Activated CD4-positive, alpha-beta T cell treated with anti-CD3 and anti-CD28 coated beads for 36 hours (primary cell): ENCODE measurements at places on chromosomes 16 and 17. TPM values are rescaled to one million over a fixed set of nuclear protein-coding genes. Genes with fewer than 3 reads are reported as not detected.
A peak's percentile ranks its signal among the peaks of the same experiment; 100 is the strongest.

DNA sequence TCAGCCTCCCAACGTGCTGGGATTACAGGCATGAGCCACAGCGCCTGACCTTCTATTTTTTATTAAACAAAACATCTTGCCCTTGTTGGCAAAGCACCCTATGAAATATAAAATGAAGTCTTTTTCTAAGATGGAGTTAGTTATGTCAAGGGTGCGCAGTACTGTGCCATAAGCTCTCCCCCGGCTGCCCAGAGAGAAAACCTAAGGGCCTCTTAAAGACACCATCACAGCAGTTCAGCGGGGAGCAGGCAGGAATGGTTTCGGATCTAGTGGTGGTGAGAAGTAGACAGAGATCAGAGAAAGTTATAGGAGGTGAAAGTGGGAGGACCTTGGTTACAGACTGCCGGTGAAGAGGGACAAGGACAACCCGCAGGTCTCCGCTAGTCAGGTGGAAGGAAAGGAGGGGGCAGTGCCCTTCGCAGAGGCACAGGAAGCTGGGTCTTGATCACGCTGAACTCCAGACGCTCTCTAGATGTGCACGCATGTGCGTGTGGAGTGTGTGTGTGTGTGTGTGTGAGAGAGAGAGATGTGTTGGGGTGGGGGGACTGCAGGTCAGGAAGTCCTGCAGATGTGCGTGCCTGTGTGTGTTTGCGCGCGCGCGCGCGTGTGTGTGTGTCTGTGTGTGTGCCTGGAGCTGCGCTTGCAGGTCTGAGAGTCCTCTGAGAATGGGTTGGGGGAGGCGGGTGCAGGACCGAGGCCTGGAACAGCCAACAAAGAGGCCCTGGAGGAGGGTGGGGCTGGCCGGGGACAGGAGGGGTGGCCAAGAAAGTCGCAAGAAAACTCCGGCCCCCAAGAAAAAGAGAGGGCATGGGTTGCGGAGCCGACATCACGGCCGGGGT is 748 bp upstream of the CMTM3 start:
- peaks cover 41% of the 10 kb centered on the region for H3K4me1 ChIP-seq
- DNase-seq, result peak; percentile 84
- peaks cover 17% of the 10 kb centered on the region for H3K36me3 ChIP-seq
- H3K27me3 ChIP-seq, result no peaks in the 10 kb centered on the region
- peak overlapping the region; percentile 81 for H3K4me3 ChIP-seq

- H3K27ac ChIP-seq, result no peak overlapping the region
- DNase-seq, result no peak
- H3K27me3 ChIP-seq, result no peaks in the 10 kb centered on the region
- peaks cover 24% of the 10 kb centered on the region for H3K4me1 ChIP-seq
- H3K36me3 ChIP-seq, result peaks cover 14% of the 10 kb centered on the region
Measured at GRCh38 chr17:39195568-39196160, 1.8 kb downstream of the CACNB1 start.

GRCh38 chr16:13968835-13969234 is 48.9 kb downstream of the ERCC4 start:
- no peak overlapping the region for H3K27ac ChIP-seq
- H3K4me3 ChIP-seq, result no peak overlapping the region
- H3K36me3 ChIP-seq, result no peaks in the 10 kb centered on the region
- DNase-seq, result no peak

ITGAL gene
- total RNA-seq, result 222 TPM

UTS2R gene
- not detected for total RNA-seq
